ENCODE measurements at places on chromosomes 4 and X.

- DNase-seq = no peak
These were observed 102.1 kb downstream of the RELL1 start for GRCh38 chr4:37584071-37584470.

DNA sequence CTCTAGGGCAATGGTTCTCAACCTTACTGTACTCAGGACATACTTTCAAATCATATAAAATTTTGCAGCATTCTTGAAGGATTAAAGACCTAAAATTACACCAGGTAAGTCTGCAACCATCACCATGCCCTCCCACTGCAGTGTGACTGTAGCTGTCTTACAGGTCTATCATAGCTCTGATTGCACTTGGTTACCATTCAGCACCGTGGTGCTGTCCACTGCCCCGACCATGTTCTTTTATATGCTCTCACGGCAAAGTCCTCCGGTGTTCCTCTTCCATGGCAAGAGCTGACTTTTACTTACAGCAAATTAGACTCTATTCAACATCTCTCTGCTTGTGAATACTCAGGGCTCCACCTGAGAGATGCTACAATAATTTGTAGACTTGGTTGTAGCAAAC, 11.5 kb downstream of the CRMP1 start:
- peak; percentile 12 for DNase-seq

GRCh38 chr4:74065115-74065642, 26.7 kb upstream of the CXCL3 start:
- no peak for DNase-seq

- DNase-seq = no peak
These were observed 27.1 kb upstream of the TADA2B start for GRCh38 chr4:7016086-7016485.

DNA sequence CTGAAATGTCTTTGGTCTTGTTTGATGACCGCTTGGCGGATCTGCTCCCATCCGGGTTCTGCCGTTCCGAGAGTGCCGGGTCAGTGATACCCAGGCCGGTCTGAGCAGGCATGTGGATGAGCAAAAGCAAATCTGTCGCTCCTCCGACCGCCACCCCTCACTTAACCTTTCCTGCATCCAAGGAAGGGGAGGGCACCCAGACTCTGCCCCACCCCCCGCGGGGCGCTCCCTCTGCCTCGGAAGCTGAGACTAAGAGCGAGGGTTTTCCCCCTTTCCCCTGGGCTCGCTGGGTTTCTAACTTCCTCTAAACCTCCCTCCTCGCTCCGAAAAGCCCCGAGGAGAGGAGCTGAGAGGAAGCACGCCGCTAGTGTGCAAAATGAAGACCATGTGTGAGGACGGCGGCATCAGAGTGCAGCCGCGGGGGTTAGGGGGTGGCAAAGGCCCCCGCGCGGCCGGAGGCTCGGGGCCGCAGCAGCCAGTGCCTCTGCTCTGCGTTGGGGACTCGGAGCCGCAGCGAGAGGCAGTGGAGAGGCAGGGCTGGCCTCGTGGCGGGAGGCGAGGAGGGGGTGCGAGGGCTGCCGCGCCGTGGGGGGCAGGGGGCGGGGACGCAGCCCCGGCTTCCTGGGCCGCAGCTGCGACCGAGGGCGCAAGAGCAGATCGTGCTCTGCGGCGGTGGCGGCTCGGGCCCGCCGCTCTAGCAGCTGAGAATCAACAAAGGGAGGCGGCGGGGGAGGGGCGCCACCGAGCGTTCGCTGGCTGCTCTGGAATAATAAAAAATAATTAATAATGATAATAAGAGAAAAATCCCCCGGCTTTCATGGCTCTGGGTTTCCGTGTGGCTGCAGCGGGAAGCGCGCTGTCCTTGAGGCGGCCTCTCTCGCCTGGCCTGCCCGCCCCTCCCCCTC, 55.8 kb upstream of the BCOR start:
- peak; percentile 51 for DNase-seq

GRCh38 chrX:150196285-150196684, 166.8 kb upstream of the MAMLD1 start:
- DNase-seq = no peak

DNA sequence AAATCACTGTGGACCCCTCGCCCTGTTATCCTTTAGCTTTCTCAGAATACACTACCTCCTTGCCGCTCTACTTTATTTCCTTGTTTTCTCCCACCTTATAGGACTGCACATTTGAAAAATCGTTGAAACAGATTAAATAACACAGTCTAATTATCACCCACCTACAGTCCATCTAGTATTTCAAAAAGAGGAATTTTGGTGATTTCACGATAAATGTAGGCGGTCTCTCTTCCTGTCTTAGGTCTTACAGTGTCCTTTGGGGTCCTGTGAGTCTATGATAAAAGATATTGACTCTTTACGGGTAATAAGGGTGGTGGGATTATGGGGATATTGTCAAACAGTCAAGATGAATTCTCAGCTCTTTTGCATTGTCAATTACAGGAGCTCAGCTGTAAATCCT, 2.4 kb upstream of the TBL1X start:
- no peak for DNase-seq

- no peak for DNase-seq
These were observed 15.1 kb upstream of the SLC25A6 start for GRCh38 chrX:1407035-1407434.

Data from choroid plexus epithelial cell (primary cell).